IPS DF 6.9 (cell line): ENCODE measurements at places on chromosomes 2 and 18.

- no peaks in the 10 kb centered on the region for H3K27me3 ChIP-seq
- no peak overlapping the region for H3K4me3 ChIP-seq
- DNase-seq = no peak
- no peak overlapping the region for H3K27ac ChIP-seq
- no peaks in the 10 kb centered on the region for H3K36me3 ChIP-seq
Measured at GRCh38 chr2:198053148-198053547, 248.8 kb downstream of the PLCL1 start.

GRCh38 chr18:51767293-51767692 lies 569.8 kb upstream of the MEX3C start:
- no peaks in the 10 kb centered on the region for H3K27me3 ChIP-seq
- H3K27ac ChIP-seq = no peak overlapping the region
- no peak overlapping the region for H3K4me3 ChIP-seq
- no peaks in the 10 kb centered on the region for H3K4me1 ChIP-seq
- no peaks in the 10 kb centered on the region for H3K36me3 ChIP-seq
- no peak for DNase-seq

- H3K27me3 ChIP-seq = no peaks in the 10 kb centered on the region
- no peak overlapping the region for H3K27ac ChIP-seq
- H3K4me1 ChIP-seq = peaks cover 2% of the 10 kb centered on the region; the same call in 1 of the 2 replicates
- no peaks in the 10 kb centered on the region for H3K36me3 ChIP-seq
- H3K4me3 ChIP-seq = no peak overlapping the region
- no peak for DNase-seq
Measured at GRCh38 chr2:181074457-181074856, 94.1 kb downstream of the UBE2E3 start.

DNA sequence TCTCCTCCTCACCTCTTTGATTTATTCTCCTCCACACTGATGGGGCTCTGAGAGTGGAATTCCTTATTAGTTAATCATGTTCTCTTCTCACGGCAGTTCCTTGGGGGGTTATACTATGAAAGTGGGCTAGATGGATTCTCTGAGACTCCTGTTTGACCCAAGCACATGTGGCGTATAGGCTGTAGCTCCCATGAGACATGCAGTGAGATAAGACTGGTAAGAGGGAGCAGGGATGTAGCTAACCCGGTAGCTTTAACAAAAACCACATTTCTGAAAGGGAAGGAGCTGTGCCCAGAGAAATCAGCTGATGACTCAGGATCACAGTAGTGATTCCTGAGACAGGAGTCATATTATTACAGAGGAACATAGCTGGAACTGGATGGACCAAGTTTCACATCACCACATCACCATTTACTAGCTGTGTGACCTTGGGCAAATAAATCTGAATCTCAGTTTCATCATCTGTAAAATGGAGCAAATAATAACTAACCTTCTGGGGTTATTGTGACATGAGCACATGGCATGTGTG lies 82.9 kb downstream of the CRIM1 start:
- no peaks in the 10 kb centered on the region for H3K27me3 ChIP-seq
- H3K4me1 ChIP-seq = no peaks in the 10 kb centered on the region
- H3K4me3 ChIP-seq = no peak overlapping the region
- no peaks in the 10 kb centered on the region; the same call in 1 of the 2 replicates for H3K36me3 ChIP-seq

DNA sequence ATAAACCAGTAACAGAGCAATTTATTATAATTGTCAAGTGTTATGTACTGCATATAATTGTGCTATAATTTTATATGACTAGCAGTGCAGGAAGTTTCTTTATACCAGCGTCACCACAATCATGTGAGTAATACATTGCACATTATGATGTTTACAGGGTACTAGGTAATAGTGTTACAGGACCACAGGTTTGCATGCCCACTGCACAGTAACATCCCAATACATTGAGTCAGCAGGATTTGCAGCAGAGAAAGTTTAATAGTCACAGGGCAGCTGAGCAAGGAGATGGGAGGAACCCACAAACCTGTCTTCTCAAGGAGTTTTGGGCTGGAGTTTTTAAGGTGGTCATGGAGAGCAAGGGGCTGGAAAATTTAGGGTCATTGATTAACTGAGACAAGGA lies 1042.9 kb upstream of the ACVR2A start:
- no peak for DNase-seq
- no peak overlapping the region for H3K27ac ChIP-seq
- H3K4me3 ChIP-seq = no peak overlapping the region
- no peaks in the 10 kb centered on the region for H3K36me3 ChIP-seq
- no peaks in the 10 kb centered on the region; the same call in 1 of the 2 replicates for H3K27me3 ChIP-seq

- no peaks in the 10 kb centered on the region; the same call in 1 of the 2 replicates for H3K36me3 ChIP-seq
- no peaks in the 10 kb centered on the region for H3K27me3 ChIP-seq
- DNase-seq = no peak
- H3K4me3 ChIP-seq = no peak overlapping the region
Measured at GRCh38 chr2:5022061-5022460, 670.1 kb upstream of the SOX11 start.

DNA sequence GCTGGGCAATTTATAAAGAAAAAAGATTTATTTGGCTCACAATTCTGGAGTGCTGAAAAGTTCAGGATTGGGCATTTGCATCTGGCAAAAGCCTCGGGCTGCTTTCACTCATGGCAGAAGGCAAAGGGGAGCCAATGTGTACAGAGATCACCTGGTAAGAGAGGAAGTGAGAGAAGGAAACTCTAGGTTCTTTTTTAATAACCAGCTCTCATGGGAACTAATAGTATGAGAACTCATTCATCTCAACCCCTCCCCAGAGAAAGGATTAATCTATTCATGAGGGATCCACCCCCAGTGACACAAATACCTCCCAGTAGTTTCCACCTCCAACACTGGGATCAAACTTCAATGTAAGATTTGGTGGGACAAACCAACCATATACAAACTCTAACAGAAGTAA lies 129.0 kb downstream of the EVA1A start:
- H3K36me3 ChIP-seq = no peaks in the 10 kb centered on the region
- no peak overlapping the region for H3K4me3 ChIP-seq
- peaks cover 2% of the 10 kb centered on the region; the same call in 1 of the 2 replicates for H3K4me1 ChIP-seq
- DNase-seq = no peak

GRCh38 chr2:85607268-85608215 lies 4.3 kb downstream of the C2orf68 start:
- no peak overlapping the region for H3K4me3 ChIP-seq
- no peak overlapping the region for H3K27ac ChIP-seq
- no peaks in the 10 kb centered on the region for H3K4me1 ChIP-seq
- no peak for DNase-seq

- no peaks in the 10 kb centered on the region for H3K36me3 ChIP-seq
- H3K4me1 ChIP-seq = no peaks in the 10 kb centered on the region
- peak; percentile 4 for DNase-seq
- H3K27me3 ChIP-seq = no peaks in the 10 kb centered on the region
- H3K4me3 ChIP-seq = no peak overlapping the region
- no peak overlapping the region for H3K27ac ChIP-seq
Measured at GRCh38 chr18:70781860-70782453, 493.1 kb downstream of the SOCS6 start.

DNA sequence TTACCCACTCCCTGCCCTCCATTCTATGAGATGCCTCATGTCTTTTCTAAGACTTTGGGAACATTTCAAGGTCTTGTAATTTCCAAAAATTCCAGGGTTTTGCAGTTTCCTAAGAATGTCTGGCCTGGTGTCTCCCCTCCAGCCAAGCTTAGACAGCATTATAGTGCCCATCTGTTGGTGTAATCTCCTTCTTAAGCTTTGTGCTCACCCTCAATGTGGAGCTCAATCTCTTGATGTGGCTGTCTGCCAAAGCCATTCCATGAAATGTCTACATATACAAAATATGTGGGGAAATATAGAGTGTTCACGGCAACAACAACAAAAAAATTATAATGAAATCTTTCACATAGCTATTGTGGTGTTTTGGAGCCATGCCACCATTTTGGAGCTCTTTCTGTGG lies 558.4 kb downstream of the PIK3C3 start:
- H3K36me3 ChIP-seq = no peaks in the 10 kb centered on the region
- H3K4me3 ChIP-seq = no peak overlapping the region
- no peak for DNase-seq
- no peaks in the 10 kb centered on the region for H3K4me1 ChIP-seq

- no peak overlapping the region for H3K4me3 ChIP-seq
- no peak overlapping the region for H3K27ac ChIP-seq
- H3K4me1 ChIP-seq = peaks cover 4% of the 10 kb centered on the region; the same call in 1 of the 2 replicates
- no peaks in the 10 kb centered on the region for H3K27me3 ChIP-seq
- no peaks in the 10 kb centered on the region for H3K36me3 ChIP-seq
Measured at GRCh38 chr2:210859314-210859713, 302.9 kb downstream of the CPS1 start.

DNA sequence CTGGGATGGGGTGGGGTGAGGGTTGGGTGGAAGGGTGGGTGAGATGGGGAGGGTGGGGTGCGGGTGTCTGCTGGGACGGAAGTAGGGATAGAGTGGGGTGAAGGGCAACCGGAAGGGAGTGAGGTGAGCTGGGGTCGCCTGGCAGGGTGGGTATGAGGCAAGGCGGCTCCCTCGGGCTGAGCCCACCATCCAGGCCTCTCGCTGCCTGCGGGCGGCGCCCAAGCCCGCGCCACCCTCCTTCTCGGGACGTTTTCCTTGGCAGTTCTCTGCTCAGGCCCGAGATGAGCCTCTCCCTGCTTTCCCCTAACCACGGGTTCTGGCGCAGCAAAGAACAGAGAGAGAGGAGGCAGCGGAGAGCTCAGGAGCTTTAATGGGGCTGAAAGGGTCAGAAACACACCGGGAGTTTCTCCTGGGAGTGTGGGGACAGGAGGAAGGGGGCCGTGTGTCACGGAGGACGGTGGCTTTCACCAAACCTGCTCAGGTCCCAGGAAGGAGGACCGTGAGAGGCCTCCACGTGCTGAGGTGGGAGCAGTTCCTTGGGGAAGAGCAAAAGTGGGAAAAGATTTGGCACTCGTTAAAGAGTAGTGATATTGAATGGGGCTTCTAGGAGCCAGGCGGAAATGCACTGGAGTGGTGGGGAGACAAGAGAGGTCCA lies 4.1 kb downstream of the FEV start:
- no peak for DNase-seq
- no peak overlapping the region for H3K27ac ChIP-seq
- no peaks in the 10 kb centered on the region for H3K36me3 ChIP-seq
- peaks cover 60% of the 10 kb centered on the region for H3K27me3 ChIP-seq

- DNase-seq = no peak
- no peak overlapping the region for H3K4me3 ChIP-seq
- no peaks in the 10 kb centered on the region for H3K27me3 ChIP-seq
- no peak overlapping the region for H3K27ac ChIP-seq
- H3K4me1 ChIP-seq = no peaks in the 10 kb centered on the region
Measured at GRCh38 chr2:202208526-202208925, 29.9 kb downstream of the SUMO1 start.

DNA sequence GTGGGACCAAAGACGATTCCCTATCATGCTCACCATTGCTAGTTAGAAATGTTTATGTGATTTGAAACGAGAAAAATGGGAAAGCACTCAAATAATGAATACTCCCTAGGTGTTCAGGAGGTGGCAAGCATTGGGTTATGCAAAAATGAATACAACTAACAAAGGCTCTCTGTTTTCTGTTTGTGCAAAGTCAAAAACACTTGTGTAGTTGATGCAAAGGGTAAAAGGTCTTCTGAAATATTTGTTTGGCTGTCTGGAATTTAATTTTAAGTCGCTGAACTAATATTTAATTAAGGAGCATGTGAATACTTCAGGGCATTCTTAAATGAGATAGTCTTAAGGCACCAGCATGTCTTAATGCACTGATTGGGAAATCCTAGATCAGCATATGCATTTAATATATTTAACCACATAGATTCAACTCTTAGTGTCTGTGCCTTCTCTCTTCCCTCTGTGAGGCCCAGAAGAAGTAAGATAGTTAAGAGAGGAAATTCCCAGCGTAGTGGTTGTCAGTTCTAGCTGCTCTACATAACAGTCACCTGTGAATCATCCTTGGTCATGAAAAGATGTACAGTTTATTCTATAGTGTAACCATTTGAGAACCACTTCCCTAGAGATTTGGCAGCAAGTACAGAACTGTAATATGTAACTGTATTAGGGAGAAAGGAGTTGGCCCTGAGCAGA lies 111.9 kb downstream of the EPC2 start:
- H3K4me1 ChIP-seq = peaks cover 2% of the 10 kb centered on the region
- no peak for DNase-seq
- no peak overlapping the region for H3K27ac ChIP-seq
- no peaks in the 10 kb centered on the region for H3K27me3 ChIP-seq

DNA sequence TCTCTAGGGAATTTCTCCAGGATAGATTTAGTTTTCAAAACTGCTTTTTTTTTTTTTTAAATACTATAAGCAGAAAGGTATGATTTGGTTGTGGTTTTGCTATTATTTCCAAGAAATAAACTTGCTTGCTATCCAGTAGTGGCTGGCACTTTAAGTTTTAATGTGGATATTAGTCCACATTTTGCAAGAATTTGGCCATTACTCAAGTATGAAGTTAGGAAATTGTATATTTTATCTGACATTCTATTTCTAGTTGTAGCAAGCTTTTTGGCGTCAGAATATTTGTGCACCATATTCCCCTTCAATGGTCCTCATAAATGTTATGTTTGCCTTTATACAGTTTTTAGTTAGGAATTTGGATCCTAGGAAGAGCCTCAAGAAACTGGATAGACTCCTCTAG lies 226.3 kb downstream of the ZNF521 start:
- H3K36me3 ChIP-seq = no peaks in the 10 kb centered on the region
- H3K4me1 ChIP-seq = no peaks in the 10 kb centered on the region
- H3K27ac ChIP-seq = no peak overlapping the region
- DNase-seq = no peak

DNA sequence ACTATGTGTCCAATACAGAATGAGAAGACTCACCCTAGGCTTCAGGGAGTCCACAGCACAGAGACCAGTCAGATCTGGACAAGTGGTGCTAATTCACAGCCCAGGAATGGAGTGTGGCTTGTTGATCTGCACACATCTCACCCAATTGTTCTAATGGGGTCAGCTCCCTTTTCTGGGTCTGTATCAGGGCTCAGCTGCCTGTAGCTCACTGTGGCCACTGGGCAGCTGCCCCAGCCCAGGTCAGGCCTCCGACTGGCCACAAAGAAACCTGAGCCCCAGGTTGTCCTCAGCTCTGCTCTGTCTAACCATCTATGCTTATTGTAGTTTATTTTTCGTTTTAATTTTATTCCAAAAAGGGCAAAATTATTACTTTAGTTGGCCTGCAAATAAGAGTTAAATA lies 202.3 kb upstream of the RAB6C start:
- H3K27ac ChIP-seq = no peak overlapping the region
- H3K4me1 ChIP-seq = peaks cover 1% of the 10 kb centered on the region; the same call in 1 of the 2 replicates
- no peak overlapping the region for H3K4me3 ChIP-seq
- no peak for DNase-seq
- H3K27me3 ChIP-seq = no peaks in the 10 kb centered on the region

- no peak overlapping the region for H3K4me3 ChIP-seq
- H3K27me3 ChIP-seq = no peaks in the 10 kb centered on the region
- H3K36me3 ChIP-seq = no peaks in the 10 kb centered on the region
- no peaks in the 10 kb centered on the region for H3K4me1 ChIP-seq
- no peak for DNase-seq
Measured at GRCh38 chr2:134381141-134381540, 127.3 kb downstream of the MGAT5 start.

- no peaks in the 10 kb centered on the region for H3K27me3 ChIP-seq
- no peak overlapping the region for H3K27ac ChIP-seq
- no peaks in the 10 kb centered on the region for H3K36me3 ChIP-seq
- no peak overlapping the region for H3K4me3 ChIP-seq
- H3K4me1 ChIP-seq = no peaks in the 10 kb centered on the region
- DNase-seq = no peak
Measured at GRCh38 chr2:63926815-63927214, 85.1 kb downstream of the UGP2 start.
